ENCODE measurements at places on chromosomes 5 and 9.

GRCh38 chr5:123014689-123015088, 21.8 kb downstream of the PPIC start:
- no peak for DNase-seq

- no peak for DNase-seq
Observed at GRCh38 chr9:81082221-81082620, 607.1 kb downstream of the TLE1 start.

DNA sequence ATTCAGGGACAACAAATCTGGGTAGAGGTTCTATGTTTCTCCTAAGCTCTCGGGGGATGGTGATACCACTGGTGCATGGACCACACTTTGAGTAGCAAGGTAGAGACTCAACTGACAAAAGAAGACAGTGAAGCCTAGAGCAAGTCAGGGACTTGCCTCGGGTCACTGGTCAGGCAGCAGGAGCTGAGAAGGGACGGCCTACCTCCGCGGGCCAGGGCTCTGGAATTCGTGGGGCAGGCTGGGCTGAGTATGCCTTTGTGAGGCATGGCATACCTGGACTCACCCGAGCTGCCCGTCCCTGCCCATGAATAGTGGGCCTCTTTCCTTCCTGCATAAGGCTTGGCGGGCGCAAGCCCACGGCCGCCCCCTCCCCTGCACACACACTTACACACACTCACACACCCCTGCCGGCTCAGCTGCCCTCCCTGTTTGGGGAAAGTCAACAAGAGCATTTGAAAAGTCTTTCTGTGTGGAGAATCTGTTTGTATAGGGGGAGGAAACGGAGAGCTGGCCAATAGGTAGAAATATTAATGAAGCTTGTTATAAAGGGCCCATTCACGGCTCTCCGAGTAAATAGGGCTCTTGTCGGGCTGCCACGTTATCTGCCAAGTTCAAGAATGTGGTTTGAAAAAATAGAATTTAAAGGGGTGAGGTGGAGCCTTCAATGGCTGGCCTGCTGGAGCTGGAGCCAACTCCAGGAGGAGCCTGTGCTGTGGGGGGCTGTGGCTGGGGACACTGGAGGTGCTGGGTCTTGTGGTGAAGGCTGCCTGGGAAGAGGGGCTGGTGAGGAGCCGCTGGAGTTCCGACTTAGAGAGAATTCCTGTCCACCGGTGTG, 19.1 kb upstream of the KIF12 start:
- no peak for DNase-seq

- DNase-seq: no peak
Observed at GRCh38 chr9:130887494-130888144, 9.0 kb downstream of the QRFP start.

DNA sequence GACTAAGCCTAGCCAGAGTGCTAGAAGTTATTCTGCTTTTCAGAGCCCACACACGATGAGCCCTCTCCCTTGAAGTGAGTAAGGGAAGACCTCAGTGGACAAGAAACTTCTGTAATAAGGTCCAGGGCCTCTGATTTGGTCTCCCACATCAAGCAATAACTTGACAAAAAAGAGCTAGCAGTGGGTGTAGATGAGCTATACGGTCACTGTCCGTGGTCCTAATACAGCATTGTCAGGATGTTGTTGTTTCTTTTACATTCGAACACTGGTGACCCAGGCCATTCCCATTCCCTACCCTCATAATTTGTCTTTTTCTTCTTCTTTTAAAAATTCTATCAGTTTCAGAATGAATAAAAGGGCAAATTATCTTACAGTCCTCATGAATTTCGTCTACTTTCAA, 5.2 kb downstream of the PCSK1 start:
- peak; percentile 30 for DNase-seq

All from ELR (cell line).